ENCODE measurements at places on chromosomes 7 and 10.

GRCh38 chr7:142880876-142881505 lies 4.6 kb downstream of the TRPV6 start:
- DNase-seq, result no peak

DNA sequence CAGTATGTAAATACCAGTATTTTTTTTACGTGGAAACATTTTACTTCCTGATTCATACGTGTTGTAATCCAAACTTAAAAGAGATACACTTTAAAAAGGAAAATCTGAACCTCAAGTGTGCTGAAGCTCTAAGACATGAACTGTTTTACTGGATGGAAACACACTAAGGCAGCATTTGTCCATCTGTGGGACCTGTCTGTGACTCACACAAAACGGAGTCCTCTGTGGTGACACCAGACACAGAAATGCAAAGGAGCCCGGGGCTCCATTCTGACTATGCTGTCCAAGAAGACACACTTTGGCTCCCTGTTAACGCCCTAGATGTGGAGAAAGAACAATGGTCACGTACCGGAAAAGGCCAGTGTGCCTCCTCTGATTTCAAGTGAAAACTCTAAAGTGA lies 23.9 kb downstream of the RNF133 start:
- DNase-seq, result no peak

GRCh38 chr7:133705596-133705995 lies 421.5 kb upstream of the LRGUK start:
- DNase-seq, result peak; percentile 12

- DNase-seq, result no peak
Measured at GRCh38 chr7:33764752-33765451, 140.4 kb upstream of the BMPER start.

- no peak for DNase-seq
Measured at GRCh38 chr10:122463466-122464249, 2.3 kb downstream of the HTRA1 start.

DNA sequence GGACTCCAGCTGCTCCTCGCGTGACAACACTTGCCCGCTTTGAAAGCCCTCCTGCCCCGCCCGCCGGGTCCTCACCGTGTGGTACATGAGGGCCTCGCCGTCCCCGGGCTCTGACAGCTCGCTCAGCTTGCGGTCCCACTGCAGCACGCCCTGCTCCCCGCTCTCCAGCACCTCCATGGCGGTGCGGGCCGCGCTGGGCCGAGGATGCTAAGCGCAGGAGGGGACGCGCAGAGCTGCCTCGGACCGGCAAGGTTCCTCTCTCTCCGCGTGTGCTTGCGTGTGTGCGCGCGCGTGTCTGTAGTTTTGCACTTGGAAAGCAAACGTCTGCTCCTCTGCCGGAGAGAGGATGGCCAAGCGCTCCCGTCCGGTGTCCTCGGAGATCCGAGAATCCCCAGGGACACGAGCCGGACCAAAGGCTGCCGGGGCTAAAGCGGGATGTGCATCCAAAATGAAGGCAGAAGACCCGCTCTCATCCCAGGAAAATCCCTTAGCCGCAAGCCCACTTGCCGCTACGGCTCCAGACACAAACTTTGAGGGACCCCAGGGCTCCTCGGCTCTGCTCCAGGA lies at the start of gene CREB3L2:
TSS of gene CREB3L2 (minus strand) at position 558 of the 567 bp plus-strand sequence. CDS start at position 177, 381 bp downstream.
- DNase-seq, result no peak

DNA sequence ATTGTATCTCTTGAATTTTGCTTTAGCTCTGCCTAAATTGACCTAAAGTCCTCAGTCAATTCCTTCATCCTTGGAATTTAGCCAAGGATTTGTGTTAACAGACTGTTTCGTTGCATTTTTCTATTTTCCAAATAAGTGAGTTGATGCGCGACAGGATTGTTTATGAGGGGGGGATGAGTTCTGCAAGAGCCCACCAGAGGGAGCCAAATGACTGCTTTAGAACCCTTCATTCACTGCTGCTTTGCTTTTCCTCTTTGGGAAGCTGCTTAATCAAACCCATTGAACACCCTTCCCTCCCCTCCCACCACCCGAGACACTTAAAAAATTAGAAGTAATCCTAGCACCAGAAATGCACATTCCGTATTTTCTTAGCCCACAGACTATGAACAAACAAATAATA lies 33.7 kb upstream of the PTF1A start:
- DNase-seq, result peak; percentile 60

- DNase-seq, result no peak
Measured at GRCh38 chr10:132185601-132186487, 904 bp upstream of the DPYSL4 start.

DNA sequence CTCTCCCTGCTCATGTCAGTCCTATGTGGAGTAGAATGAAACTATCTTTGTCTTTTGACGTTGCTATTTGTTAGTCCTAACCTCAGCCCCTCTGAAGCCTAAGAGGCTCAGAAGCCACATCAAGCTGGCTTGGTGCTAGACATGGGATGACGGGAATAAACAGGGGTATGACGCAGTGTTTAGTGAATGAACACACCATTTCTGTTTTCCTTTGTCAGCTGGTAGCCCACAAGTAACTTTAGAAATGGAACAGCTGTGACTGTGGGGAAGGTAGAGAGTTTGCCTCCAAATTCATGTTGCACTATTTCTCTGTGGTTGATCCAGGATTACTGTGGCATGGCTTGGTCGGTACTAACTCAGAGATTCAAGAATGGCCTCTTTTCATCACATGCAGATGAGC lies 31.3 kb downstream of the COX15 start:
- DNase-seq, result no peak

- no peak for DNase-seq
Measured at GRCh38 chr10:18351421-18351820, 211.2 kb downstream of the CACNB2 start.

DNA sequence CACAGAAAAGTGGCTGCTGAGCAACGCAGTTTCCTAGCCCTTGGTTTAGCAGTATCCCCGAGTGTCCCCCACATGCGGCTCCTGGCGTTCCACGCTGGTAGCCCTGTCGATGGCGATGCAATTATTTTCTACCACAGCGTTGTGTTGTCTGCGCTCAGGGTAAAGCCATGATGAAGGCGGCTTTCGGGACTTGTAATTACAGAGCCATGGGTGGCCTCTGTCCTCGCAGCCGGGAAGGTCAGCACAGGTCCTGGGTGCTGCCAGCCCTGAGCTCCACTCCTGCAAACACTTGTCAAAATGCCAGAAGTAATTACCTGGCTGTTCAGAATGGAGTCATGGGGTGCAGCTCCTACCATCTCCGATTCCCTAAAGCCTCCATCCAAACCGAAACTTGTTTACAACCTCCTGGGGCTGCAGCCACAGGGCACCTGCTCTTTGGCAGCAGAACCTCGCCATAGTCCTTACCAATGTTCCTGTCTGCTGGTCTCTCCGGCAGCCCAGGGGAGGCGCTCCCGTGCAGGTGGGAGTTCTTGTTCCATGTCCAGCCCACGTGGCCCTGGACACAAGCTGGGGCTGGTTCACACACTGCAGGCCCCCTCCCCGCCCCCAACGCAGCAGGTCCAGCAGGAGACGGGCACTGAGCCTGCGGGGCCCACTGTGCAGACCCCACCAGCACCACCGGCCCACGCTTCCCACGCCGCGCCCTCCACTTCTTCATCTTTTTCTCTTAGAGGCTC lies 512.6 kb downstream of the PTPRN2 start:
- DNase-seq, result no peak

- DNase-seq, result no peak
Measured at GRCh38 chr10:34446049-34446448, 369.0 kb downstream of the PARD3 start.

GRCh38 chr7:55235115-55235514 lies 130.0 kb upstream of the LANCL2 start:
- no peak for DNase-seq

DNA sequence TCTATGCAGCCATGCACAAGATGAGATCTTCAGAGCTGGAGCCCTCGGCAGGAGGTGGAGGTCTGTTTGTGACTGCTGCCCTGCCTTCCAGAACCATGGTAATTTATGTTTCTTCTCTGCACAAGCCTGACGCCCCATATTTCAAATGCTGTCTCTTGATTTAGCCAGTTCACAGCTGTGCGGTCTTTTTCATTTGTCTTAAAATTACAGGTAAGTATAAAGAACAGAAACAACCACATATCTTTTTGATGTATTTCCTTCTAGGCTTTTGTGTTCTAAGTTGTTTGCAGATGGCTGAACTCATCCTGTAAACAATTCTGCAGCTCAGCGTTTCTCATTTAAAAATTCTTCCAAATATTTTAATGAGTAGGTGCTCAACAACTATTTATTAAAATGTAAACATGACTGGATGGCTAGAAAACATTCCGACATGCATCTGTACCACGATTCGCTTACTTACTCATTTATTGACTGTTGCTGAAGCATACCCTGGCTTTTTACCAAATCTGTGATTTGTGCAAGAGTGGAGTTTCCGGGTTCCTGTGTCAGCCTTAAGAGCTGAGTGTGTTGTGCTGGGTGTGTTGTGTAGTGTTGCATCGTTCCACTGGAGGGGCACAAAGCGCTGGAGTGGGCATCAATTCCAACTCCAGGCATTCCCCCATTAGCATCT lies 58.9 kb downstream of the PIP4K2A start:
- no peak for DNase-seq

GRCh38 chr7:83985821-83986220 lies 208.8 kb downstream of the SEMA3A start:
- DNase-seq, result no peak

- DNase-seq, result peak; percentile 83
Measured at GRCh38 chr7:74587435-74588126, 69.9 kb upstream of the GTF2I start.

- no peak for DNase-seq
Measured at GRCh38 chr7:48263311-48263650, 92.0 kb downstream of the ABCA13 start.

DNA sequence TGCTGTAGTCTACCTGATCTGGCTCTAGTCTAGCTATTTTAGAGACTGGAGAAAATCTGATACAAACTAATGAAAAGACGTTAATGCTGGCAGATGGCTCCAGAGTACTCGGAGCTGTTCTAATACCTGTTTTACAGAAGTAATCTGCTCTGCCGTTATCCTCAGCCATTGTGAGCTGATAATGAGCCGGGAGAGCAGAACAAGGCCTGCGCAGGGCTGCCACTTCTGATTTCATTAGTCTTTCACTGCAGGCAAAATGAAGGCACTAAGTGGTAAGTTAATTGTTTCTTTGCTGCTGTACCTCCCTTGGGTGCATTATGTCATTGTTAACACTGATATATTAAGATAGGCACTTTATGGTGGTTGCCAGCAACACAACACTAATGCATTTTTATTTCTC lies 456.4 kb upstream of the PFKP start:
- no peak for DNase-seq

GRCh38 chr10:71964098-71964742 lies at the start of gene CHST3:
Gene CHST3, plus strand, starts transcription at chr10:71964395. Its CDS starts 41,448 bp downstream, at chr10:72005843.
- peak; percentile 37 for DNase-seq

DNA sequence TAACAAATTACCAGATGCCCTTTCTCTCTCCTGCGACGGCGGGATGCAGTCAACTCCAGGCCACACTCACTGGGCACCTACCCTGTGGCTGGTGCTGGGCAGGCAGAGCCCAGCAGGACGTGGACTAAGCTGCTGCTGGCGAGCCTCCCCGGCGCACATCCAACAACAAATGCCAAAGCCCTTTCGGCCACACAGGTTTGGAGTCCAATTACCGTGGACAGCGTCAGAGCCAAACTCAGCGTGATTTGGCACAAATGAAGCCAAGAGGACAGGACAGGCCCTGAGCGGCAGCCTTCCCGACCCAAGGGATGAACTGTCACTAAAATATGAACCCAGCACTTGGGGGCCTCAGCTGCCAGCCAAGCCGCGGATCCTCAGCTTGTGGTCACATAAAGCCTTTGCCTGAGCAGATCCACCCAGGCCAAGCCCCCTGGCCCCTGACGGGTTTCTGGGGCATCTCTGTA lies 28.4 kb downstream of the DAGLB start:
- no peak for DNase-seq

DNA sequence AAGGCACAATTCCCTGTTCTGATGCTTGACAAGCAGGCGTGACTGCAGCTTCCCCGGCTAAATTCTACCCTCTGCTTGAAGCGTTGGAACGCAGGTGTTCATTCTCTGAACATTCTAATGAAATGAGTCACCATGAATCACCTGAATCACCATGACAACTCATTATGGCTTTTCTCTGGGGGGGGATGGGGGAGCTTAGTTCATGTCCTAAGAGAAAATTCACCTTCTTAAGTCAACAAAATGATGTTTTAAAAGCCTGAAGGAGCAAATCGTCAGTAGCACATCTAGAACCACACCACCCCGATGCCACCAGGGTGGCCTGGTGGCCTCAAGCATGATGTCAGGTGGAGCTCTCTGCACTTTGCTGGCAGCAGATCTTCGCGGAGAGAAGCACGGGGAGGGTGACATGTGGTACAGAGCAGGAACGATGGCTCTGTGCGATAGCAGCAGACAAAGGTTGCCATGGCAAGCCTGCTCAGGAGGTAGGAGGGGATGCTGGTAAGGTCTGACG lies 33.7 kb downstream of the DDC start:
- no peak for DNase-seq

GRCh38 chr10:26829810-26830515 lies 30.8 kb downstream of the ABI1 start:
- no peak for DNase-seq

- no peak for DNase-seq
Measured at GRCh38 chr7:6448943-6449543, 1.3 kb upstream of the DAGLB start.

DNA sequence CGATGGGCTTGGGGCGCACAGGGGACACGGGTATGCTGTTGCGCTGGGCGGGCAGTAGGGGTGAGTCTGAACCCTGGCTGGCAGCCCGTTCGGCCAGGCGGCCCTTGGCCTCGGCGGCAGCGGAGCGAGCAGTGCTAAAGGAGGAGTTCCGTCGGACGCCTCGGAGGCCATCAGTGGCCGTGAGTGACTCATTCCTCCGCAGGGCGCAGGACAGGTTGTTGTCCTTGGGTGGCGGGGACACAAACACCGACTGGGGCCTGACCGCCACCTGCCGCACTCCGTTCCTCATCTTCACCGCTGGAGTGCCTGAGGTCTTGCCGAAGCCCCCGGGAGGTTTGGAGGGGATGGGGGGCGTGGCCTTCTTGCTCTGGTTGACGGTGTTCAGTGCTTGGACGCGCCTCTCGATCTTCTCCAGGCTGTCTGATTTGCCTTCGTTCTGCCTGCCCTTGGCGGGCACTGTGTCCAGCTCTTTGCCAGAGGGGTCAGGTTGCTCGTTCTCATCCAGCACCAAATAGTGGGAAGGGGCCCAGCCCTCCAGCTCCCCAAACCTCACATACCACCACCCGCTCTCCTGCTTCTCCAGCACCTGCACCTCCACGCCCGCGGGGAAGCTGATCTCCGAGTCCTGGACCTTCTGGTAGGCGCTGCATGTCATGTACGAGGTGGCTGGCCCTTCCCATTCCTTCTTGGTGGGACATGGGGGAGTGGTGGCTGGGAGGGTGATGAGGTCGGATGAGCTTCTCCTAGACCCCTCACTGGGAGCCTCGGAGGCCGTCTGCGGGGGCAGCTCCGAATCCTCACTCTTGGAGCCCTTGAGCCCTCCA lies 108.7 kb downstream of the NEURL1 start:
- no peak for DNase-seq

DNA sequence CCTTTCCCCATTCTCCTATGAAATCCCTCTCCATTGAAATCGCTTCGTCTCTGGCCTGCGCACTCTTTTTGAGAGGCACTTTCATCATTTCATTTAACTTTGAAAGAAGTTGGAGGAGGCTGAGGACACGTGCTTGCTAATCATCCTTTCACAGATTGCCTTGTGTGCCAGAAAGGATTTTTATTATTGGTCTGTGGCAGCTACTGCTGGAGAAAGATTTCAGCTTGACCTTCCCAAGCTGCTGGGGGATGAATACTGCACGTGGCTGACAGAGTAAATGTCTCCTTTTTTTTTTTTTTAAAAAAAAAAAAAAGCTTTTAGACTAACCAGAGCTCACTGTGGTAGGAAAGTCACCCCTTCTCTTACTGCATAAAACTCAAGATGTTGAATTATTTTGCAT lies 44.2 kb upstream of the KCNIP2 start:
- DNase-seq, result no peak

Measured in HTR-8/SVneo (cell line).